ENCODE measurements at places on chromosomes 5 and 9.

GRCh38 chr5:54693936-54694657, 176.5 kb downstream of the SNX18 start:
- no peak for DNase-seq

DNA sequence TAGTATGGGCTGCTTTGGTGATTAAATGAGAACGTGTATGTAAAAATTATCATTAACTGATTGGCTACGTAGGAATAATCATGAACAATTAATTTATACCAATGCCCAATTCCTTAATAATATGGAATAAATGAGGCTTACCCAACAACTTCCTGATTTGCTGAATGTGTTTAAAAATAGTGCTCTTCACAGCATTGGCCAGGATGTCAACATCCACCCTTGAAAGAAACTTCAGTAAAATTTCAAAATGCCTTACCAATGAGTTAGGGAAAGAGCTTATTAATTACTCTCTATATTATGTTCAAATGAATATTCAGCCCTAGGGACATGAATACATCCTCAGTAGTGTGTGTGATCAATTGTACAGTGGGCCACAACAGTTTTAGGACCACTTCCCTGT, 401.4 kb downstream of the PSAT1 start:
- no peak for DNase-seq

DNA sequence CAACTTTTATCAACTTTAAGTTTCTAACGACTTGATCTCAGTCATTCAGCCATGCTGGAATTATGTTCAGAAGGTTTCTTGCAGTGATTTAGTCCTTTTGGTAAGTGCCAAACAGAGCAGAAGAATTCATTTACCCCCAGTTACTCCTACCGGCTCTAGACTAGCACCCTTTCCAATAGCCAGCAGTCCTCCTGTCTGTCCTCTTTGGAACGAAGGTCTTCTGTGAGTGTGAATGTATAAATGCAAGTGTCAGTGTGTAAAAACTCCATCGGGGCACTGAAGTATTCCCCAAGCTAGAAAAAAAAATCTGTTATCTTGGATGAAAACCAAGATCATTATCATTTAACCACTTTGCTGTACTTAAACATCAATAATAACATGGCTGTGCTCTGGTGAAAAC, 64.4 kb downstream of the GLIS3 start:
- DNase-seq = no peak

- DNase-seq = peak; percentile 95
Measured at GRCh38 chr5:179023528-179024189, at the start of gene ZNF879. ZNF879 (plus strand) TSS chr5:179023804; CDS start chr5:179025005, 1,201 bp downstream.

DNA sequence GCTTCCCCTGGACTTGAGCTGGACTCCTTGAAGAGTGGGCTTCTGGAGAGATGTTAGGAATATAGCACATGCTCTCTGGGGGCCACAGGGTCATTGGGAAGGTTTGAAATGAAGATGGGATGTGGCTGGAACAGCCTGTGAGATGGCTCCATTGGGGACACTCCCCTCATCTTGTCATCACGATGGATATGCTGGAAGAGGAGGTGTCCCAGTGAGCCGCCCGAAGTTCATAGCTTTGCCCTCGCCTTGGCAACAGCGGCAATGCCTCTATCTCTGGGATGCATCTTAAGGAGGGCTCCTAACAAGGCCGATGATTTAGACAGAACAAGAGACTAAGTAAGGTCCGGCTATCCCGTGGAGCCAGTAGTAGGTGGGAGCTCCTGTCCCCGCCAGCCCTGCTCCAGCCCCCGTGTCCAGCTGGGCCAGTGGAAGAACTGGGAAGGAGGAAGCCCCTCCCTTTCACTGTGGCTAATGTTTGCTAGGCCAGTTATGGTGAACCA, 23.9 kb downstream of the AMBP start:
- DNase-seq = no peak
